ENCODE measurements at places on chromosomes 12 and 14.

GRCh38 chr12:50103351-50103750 lies 457 bp upstream of the GPD1 start:
- H3K4me3 ChIP-seq, result no peak overlapping the region
- peak overlapping the region; percentile 50 for H3K27ac ChIP-seq
- peaks cover 33% of the 10 kb centered on the region for H3K36me3 ChIP-seq
- DNase-seq, result no peak

DNA sequence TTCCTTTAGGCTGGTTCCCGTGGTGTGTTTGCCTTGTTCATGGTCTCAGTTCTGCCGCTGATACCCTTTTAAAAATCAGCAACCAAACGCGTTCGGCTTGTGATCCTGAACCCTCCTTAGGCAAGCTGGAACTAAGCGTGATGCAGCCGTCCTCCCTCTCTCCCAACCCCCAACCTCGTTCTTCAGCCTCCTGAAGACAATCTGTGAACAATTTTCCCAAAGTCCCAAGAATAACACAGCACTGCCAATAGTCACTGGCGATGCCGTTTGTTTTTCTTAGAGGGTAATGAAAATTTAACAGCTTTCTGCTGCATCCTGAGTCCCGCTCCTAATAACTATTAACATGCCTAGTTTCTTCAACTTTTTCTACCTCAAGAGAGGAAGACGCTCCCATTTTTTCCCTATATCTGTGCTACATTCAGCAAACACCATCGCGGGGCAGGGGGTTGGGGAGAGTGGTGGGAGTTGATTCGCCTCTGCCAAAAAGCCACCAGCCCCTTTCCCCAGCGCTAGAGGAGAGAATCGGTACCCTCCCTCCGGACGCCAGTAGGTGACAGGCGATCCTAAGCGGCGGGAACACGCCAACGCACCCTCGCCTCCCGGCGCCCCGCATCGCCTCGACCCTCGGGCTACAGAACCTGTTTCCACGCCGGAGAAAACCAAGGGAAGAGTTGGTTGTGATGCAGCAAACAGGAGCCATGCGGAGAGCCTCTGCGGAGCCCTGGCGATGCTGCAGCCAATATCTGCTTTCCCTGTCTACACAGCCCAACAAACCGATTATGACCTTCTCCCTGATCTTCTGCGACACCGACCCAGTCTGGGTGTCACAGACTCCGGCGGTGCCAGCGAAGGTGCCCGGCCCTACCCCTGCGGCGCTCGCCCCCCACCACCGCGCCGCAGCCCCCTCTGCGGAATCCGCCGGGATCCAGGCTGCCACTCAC lies 752 bp downstream of the PRICKLE1 start:
- no peak for DNase-seq
- H3K4me3 ChIP-seq, result peak overlapping the region; percentile 65
- no peaks in the 10 kb centered on the region for H3K36me3 ChIP-seq
- no peaks in the 10 kb centered on the region for H3K27me3 ChIP-seq
- peak overlapping the region; percentile 78 for H3K27ac ChIP-seq

DNA sequence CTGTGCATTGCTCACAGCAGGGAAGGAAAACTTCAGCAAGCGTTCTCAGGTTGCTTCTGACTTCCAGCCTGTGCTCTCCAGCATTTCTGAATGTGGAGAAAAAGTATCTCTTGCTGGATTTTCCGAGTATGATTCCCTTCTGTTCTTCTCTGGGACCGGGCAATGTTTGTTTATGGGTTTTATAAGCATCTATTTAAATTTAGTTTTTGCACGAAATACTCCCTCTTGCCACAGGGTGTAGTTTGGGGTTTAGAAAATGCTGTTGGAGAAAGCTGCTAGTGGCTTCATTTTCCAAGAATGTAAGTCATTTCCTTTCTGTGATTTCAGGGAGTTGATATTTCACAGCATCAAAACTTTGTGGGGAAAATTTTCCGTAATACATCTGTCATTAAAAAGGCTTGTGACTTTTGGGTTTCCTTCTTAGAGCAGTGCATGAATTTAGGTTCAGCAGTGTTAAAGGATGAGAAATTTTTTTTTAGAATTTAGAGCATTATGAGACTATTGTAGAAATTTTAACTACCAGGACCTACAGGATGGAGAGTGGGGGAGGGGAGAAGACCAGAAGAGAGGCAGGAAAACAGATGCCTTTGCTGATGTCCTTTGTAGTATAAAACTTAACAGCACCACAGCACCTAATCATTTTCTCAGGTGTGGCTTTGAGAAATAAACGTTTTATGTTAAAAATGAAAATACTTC lies 1.5 kb downstream of the FRMD6 start:
- peak overlapping the region; percentile 94 for H3K27ac ChIP-seq
- peak; percentile 75 for DNase-seq
- no peaks in the 10 kb centered on the region for H3K36me3 ChIP-seq
- no peaks in the 10 kb centered on the region for H3K27me3 ChIP-seq
- peak overlapping the region; percentile 65 for H3K4me3 ChIP-seq

- H3K36me3 ChIP-seq, result no peaks in the 10 kb centered on the region
- peaks cover 8% of the 10 kb centered on the region for H3K4me1 ChIP-seq
- no peaks in the 10 kb centered on the region for H3K27me3 ChIP-seq
- H3K4me3 ChIP-seq, result no peak overlapping the region
Measured at GRCh38 chr12:12180136-12180535, 86.7 kb downstream of the LRP6 start.

DNA sequence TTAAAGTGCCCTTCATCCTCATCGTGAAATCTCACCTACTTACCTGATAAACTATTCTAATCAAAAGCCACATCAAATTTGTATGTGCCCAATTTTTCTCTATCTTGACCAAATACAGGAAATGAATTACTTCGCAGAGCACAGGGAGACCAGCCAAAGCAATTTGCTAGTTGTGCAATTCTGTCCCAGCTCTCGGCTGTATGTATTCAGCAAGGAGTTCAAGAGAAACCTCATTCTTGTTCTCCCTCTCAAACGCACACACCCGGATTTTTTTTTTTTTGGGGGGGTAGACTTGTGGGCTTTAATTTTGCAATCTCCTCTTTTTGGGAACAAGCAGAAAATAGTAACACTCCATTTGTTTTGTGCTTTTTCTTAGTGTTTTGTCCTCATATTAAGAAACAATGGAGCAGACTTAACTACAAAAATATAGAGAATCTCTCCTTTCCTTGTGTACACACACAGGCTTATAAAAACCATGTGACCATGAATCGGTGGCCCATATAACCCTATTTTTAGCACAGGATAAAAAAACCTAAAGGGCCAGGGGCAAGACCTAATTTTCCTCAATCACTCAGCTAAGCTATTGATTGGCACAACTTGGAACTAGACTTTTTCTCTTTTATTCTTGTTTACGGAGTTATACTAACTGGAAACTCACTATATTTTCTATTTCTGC lies 64.2 kb downstream of the MBIP start:
- peak; percentile 65 for DNase-seq
- H3K27me3 ChIP-seq, result no peaks in the 10 kb centered on the region
- H3K4me3 ChIP-seq, result no peak overlapping the region
- H3K36me3 ChIP-seq, result no peaks in the 10 kb centered on the region

Measured in stomach (tissue), 19 donors.